ENCODE measurements at places on chromosomes 5 and 9.

GRCh38 chr5:156273325-156273724 lies 53.6 kb upstream of the SGCD start:
- DNase-seq, result no peak

GRCh38 chr9:101455656-101456240 lies 20.2 kb upstream of the ALDOB start:
- DNase-seq, result no peak

GRCh38 chr5:124126504-124127217 lies 614.7 kb downstream of the CSNK1G3 start:
- no peak for DNase-seq

DNA sequence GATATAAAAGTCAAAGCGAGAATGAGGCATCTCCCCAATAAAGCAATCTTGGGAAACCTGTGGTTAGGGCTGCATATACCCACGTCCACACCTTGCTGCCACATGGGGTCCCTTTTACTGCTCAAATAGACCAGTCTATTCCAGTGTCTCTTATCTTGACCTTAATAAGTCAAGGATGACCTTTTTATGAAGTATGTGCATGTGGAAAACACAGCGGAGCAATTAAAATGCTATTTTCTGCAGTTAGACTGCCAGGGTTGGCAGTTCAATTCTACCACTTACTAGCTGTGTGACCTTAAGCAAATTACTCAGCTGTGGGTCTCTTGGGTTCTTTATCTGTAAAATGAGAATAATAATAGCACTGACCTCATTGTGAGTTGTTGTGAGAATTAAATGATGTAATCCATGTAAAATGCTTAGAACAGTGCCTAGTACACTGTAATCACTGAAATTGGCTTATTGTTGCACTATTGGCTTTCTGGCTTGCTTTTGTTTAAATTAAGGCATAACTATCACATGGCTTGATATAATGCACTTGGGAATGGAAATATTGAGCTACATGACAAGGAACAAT lies 67.8 kb upstream of the HSPB3 start:
- no peak for DNase-seq

GRCh38 chr9:129687391-129687790 lies 21.9 kb downstream of the PRRX2 start:
- DNase-seq, result no peak

GRCh38 chr9:114288193-114289091 lies 34.5 kb upstream of the ORM1 start:
- no peak for DNase-seq

Measured in pulmonary artery endothelial cell (primary cell).